ENCODE measurements at places on chromosomes 5 and 9. TPM values are rescaled to one million over a fixed set of nuclear protein-coding genes. Genes with fewer than 3 reads are reported as not detected.

Gene PCDHB12
- 0.92 TPM for total RNA-seq

- DNase-seq: no peak
Observed at GRCh38 chr5:178688551-178688950, 41.9 kb downstream of the ZNF354A start.

GRCh38 chr5:80103371-80103770 is 68.2 kb downstream of the THBS4 start:
- DNase-seq: no peak

GRCh38 chr5:96709152-96709821 is 47.1 kb downstream of the CAST start:
- no peak for DNase-seq

DNA sequence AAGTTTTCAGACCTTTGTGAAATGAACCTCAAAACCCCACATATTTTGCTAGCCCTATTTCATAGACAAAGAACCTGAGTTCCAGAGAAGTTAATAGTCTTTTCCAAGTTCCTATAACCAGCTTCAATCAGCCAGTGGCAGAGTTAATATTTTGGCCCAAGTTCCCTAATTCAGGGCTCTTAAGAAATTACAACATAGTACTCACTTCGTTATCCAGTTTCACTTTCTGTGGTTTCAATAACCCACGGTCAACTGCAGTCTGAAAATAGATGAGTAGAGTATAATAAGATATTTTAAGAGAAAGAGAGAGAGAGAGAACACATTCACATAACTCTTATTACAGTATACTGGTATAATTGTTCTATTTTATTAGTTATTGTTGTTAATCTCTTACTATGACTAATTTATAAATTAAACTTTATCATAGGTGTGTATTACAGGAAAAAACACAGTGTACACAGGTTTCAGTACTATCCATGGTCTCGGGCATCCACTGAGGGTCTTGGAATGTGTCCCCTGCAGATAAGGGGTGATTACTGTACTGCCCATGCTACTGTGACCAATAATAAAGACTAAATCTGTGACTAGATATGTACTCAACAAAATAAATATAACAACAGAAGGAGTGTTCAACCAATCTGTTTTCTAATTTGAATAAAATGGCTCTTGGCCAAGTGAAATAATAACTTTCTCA is 9.3 kb upstream of the MYOT start:
- no peak for DNase-seq

Gene CCL28
- not detected for total RNA-seq

DNA sequence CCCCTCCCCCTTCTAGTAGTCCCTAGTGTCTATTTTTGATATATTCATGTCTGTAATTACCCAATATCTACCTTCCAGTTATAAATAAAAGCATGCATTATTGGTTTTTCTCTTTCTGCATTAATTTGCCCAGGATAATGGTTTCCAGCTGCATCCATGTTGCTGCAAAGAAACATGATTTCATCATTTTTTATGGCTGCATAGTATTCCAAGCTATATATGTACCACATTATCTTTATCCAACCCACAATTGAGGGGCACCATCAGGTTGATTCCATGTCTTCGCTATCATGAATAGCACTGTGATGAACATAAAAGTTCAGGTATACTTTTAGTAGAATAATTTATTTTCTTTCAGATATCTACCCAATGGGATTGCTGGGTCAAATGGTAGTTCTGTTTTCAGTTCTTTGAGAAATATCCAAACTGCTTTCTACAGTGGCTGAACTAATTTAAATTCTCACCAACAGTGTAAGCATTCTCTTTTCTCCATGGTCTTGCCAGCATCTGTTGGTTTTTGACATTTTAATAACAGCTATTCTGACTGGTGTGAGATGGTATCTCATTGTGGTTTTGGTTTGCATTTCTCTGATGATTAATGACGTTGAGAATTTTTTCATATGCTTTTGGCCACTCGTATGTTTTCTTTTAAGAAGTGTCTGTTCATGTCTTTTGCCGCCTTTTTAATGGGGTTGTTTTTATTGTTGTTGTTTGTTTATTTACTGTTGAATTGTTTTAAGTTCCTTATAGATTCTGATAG is 746.1 kb upstream of the MEF2C start:
- DNase-seq: no peak

DNA sequence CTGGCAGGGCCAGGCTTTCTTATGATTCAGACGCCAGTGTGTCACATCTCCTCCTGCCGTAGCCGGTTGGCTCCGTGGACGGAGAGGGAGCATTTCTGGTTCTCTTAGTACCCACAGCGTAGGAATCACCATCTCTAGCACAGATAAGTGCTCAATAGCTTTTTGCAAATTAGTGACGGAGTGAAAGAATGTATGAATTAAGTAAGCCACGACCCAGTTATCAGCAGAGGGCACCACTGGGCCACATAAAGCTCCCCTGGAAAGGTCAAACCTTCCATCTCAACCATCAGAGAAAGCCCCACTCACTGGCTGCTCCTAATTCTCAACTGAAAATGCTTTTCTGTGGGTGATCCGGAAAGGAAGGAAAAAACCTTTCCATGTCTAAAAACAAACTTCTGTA is 317.0 kb upstream of the ADCY2 start:
- no peak for DNase-seq

GRCh38 chr9:132018957-132019405 is 60.7 kb downstream of the MED27 start:
- no peak for DNase-seq

- DNase-seq: no peak
Observed at GRCh38 chr5:89276566-89277305, 393.8 kb upstream of the MEF2C start.

Gene CER1
- not detected for total RNA-seq

- no peak for DNase-seq
Observed at GRCh38 chr9:135736272-135736978, 34.4 kb downstream of the KCNT1 start.

DNA sequence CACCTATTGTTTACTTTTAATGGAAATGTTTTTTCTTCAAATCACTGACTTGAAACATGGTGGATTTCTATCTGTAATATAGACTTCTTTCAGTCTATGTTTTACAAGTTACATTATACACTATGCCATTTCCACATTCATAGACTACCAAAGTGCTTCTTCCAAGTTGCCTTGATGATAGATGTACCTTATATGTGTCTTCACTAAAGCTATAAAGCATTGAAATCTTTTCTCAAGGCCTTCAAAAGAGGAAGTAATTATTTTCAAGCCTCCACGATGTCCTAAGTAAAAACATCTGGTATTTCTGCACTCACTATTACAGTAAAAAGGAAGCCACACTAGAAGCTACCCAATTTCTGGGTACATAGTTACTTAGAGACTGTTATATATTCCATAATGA is 113.3 kb downstream of the FGF10 start:
- no peak for DNase-seq

Gene UCK1
- total RNA-seq: 26.6 TPM

- DNase-seq: no peak
Observed at GRCh38 chr5:107300721-107301327, 369.9 kb downstream of the EFNA5 start.

GRCh38 chr5:116360008-116360853 is 214.4 kb downstream of the SEMA6A start:
- DNase-seq: peak; percentile 82

- no peak for DNase-seq
Observed at GRCh38 chr5:143980506-143980905, 168.5 kb downstream of the HMHB1 start.

Gene PCDHB3
- total RNA-seq: 0.77 TPM

- DNase-seq: no peak
Observed at GRCh38 chr5:109252731-109253130, 157.0 kb downstream of the PJA2 start.

Gene ARRDC3
- 7.5 TPM for total RNA-seq

Gene FYB1
- 1.6 TPM for total RNA-seq

DNA sequence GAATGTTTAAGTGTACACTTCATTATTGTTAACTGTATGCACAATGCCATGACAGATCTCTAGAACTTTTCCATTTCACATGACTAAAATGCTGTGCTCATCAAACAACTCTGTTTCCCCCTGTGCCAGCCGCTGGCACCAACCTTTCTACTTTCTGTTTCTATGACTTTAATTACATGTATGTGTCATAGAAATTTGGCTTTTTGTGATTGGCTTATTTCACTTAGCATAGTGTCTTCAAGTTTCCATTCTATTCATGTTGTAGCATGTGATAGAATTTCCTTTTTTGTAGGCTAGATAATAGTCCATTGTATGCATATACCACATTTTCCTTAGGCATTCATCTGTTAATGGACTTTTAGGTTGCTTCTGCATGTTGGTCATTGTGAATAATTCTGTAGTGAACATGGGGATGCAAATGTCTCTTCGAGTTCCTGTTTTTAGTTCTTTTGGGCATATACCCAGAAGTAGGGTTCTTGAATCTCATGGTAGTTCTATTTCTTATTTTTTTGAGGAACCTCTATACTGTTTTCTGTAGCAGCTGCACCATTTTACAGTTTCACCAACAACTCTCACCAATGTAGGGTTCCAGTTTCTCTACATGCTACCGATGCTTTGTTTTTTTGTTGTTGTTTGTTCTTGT is 184.4 kb upstream of the DMRT1 start:
- DNase-seq: no peak

Gene IL3
- total RNA-seq: not detected

- DNase-seq: no peak
Observed at GRCh38 chr5:115257981-115258380, 4.7 kb downstream of the PGGT1B start.

- DNase-seq: no peak
Observed at GRCh38 chr9:96565671-96566497, 53.8 kb downstream of the CDC14B start.

Gene LCN1
- not detected for total RNA-seq

GRCh38 chr5:146796144-146796543 is 82.4 kb downstream of the PPP2R2B start:
- no peak for DNase-seq

GRCh38 chr5:33362915-33363314 is 77.8 kb upstream of the TARS1 start:
- DNase-seq: no peak

Gene SCGB3A2
- not detected for total RNA-seq

Gene PKN3
- 7.7 TPM for total RNA-seq

Gene MYMK
- total RNA-seq: not detected

- DNase-seq: no peak
Observed at GRCh38 chr9:109176386-109176785, 9.3 kb upstream of the FRRS1L start.

Gene COL15A1
- total RNA-seq: 37.5 TPM

GRCh38 chr9:130073373-130073772 is 19.7 kb downstream of the GPR107 start:
- no peak for DNase-seq

Gene GFI1B
- total RNA-seq: not detected

DNA sequence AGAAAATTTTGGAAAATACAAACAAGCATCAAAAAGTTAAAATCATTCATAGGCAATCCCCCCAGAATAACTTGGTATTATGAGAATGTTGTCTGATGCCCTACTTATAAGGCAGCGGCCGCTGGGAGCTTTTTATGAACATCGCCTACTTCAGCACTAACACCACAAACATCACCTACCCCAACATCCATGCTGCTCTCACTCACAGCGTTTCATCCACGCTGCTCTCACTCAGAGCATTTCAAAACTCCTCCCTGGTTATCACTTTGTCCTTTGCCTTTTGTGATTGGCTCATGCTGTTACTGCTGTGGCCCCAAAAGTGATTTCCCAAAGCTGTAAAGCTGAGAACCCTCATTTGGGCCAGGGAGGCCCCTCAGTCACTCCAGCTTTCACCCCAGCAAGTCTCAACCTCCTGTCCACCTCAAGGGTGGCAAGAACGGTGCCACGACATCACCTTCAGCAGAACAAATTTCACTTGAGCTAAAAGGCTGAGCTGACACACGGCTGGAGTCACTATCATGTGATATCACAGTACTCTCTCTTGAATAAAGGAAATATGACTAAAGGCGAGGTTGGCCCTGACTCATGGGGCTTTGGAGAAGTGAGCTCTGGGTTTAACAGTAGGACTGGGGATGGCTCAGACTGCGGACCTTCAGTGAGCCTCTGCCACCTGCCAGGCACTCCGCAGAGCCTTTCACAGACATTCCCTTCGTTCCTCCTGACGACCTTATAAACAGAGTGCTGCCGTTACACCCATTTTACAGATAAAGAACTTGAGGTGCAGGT is 25.2 kb downstream of the SHC3 start:
- DNase-seq: no peak

Gene BTNL8
- 0.84 TPM for total RNA-seq

DNA sequence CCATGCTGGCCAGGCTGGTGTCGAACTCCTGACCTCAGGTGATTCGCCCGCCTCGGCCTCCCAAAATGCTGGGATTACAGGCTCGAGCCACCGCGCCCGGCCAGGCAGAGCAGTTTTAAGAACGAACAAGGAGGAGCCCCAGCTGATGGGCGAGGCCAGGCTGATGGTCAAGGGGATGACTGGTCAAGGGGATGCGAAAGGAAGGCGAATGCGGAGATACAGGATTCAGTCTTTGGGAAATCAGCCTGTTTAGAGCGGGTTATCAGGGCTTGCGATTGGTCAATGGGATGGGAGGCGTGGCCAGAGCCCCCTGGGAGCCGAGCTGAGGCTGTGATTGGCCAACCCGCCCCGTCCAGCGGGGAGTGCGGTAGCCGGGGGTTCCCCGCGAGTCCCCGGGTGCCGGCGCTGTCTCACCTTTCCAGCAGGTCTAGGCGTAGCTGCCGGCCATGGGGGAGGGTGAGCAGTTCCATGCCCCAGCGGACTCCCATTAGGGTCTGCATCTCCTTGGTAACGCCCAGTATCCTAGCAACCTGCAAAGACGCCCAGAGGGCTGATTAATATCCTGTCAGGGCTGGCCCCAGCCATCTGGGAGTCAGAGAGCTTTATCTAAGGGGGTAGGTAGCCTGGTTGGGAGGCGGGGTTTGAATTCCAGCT is 7.5 kb upstream of the TOR2A start:
- DNase-seq: no peak

GRCh38 chr9:129698254-129698757 is 32.9 kb downstream of the PRRX2 start:
- peak; percentile 34 for DNase-seq

GRCh38 chr5:94690778-94691177 is 72.3 kb downstream of the SLF1 start:
- DNase-seq: no peak

Gene PCDHB15
- total RNA-seq: 4.0 TPM
